Umbilical cord (tissue), 2 donors: ENCODE measurements at places on chromosomes 5 and 9. TPM values are rescaled to one million over a fixed set of nuclear protein-coding genes. Genes with fewer than 3 reads are reported as not detected.

Gene GAS1
- total RNA-seq = 436 TPM

Gene TMEM174
- 4.3 TPM for total RNA-seq

Gene C9orf50
- total RNA-seq = 1.2 TPM

Gene BTNL3
- not detected for total RNA-seq

Gene IL31RA
- total RNA-seq = 0.48 TPM
